Stimulated activated CD8-positive, alpha-beta memory T cell treated with anti-CD3 and anti-CD28 coated beads, Interleukin-7, amount 100 ng/mL, for 48 hours (primary cell): ENCODE measurements at places on chromosomes 2 and 18.

- DNase-seq = no peak
These were observed 28.0 kb upstream of the BARD1 start for GRCh38 chr2:214837466-214837865.

GRCh38 chr2:223832241-223832903 lies 5.0 kb downstream of the AP1S3 start:
- no peak for DNase-seq

DNA sequence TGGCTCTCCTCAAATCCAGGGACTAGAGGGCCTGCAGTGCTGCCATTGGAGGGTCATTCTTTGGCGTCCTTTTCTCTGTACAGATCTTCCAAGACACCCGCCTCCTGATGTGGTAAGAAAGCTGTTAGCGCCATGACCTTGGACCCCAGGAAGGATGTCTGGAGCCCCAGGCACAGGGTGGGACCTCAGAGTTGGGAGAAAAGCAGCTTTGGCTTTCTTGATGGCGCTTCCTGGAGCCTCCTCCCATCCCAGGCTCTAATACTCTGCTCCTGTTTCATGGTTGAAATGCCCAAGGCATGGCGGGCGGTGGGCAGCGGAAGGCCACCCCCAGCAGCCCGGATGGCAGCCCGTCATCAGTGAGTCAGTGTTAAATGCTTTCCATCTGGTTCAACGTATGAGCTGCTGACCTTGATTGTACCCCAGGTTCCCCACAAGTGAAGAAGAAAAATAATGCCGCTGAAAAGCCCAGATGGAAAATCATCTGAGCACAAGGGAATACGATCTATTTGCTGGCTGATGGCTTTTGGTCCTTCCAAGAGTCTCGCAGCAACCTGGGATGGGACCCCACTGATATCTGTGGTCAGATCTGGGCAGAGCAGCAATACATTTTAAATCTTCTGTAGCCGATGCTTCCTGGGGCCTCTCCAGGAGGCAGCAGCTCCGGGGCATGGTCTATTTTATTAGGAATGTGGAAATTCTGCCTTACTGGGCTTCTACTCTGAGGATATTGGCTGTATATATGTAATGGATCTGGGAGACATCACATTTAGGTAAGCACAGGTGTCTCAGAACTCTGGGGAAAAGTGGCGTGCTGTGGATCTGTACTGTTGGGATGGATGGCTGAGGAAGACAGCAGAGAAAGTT lies 15.1 kb downstream of the ACKR3 start:
- DNase-seq = no peak

- no peak for DNase-seq
These were observed 293.5 kb downstream of the ASXL3 start for GRCh38 chr18:33871363-33872025.

- DNase-seq = no peak
These were observed 13.1 kb upstream of the LHCGR start for GRCh38 chr2:48768669-48769068.

- no peak for DNase-seq
These were observed 37.0 kb downstream of the NABP1 start for GRCh38 chr2:191714925-191715324.

DNA sequence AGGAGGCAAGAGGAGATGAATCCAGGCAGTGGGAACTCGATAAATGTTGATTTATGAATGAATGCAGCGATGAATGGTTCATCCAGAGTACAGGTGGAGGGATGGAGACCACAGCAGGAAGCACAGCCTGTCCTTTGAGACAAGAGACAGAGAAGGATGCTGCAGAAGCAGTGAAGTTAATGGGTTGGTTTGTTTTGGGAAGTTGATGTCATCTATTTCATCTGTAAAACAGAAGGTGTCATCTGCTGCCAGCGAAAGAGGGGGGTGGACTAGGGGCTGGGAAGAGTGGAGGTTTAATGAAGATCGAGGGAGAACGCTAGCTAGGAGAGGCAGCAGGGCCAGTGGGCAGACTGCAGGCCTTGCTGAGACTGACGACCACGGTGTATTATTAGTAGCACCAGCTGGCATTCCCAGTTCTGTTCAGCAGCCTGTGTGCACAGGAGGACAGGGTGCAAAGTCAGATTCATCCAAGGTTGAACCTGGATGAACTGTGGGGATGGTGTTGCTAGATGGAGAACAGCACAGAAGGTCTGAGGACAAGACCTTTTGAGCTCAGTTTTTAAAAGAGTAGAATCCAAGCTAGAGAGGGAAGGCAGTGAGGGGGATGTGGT lies 120.3 kb upstream of the CAPN13 start:
- DNase-seq = no peak

DNA sequence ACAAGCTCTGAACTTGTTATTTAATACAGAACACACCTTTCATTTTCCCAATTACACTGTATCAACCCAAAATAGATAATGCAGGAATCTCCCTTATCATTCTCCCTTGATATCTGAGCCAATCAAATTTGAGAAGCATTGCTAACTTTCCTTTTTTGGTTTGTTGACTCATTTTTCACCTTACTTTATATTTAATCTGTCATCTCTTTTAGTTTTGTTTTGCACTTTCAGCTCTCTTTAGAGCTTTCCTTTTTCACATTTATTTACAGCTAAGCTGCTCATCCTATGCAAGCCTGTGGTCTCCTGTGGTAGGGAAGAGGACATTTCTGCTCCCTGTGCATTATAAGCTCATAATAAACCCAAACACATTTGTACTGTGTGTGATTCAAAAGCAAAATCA lies 50.1 kb downstream of the ITGAV start:
- DNase-seq = no peak

GRCh38 chr18:79947881-79948610 lies 3.4 kb downstream of the SLC66A2 start:
- no peak for DNase-seq

- no peak for DNase-seq
These were observed 114.2 kb downstream of the ST6GAL2 start for GRCh38 chr2:106771811-106772210.

- no peak for DNase-seq
These were observed 53.7 kb downstream of the SGPP2 start for GRCh38 chr2:222477962-222478608.

- no peak for DNase-seq
These were observed 128.2 kb downstream of the SS18 start for GRCh38 chr18:25962176-25962575.

- no peak for DNase-seq
These were observed 756 bp upstream of the OST4 start for GRCh38 chr2:27071990-27072830.

DNA sequence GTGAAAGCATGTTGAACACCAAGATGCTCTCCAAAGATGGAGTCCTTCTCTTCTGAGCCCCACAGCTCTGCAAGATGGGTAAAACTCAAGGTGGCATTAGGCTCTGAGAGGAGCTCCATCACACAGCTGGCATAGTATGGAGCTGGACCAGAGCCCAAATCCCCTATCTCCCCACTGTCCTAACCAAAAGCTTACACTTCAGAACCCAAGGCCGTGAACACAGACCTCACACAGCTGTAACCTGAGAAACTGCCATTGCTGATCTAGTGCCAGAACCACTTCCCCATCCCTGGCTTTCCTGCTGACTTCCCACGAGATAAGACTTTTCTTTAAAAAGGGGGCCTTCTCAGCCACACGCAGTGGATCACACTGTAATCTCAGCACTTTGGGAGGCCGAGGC lies 25.0 kb downstream of the TTC32 start:
- DNase-seq = no peak

DNA sequence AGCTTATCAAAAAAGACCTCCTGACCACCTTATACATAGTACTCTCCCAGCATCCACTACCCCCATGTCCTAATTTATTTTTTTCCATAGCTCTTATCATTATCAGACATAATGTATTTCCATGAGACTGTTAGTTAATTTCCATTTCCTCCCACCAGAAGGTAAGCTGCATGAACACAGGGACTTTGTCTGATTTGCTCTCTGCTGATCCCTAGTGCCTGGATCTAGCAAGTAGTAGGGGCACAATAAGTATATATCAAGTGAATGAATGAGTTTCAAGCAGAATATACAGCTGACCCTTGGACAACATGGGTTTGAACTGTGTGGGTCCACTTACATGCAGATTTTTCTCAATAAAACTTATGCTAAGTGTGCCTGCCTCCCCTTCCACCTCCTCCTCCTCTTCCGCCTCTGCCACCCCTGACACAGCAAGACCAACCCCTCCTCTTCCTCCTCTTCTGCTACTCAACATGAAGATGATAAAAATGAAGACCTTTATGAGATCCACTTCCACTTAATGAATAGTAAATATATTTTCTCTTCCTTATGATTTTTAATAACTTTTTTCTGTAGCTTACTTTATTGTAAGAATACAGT lies 53.8 kb downstream of the CTAGE1 start:
- no peak for DNase-seq
